Activated T-cell treated with anti-CD3 and anti-CD28 coated beads for 1 hour (primary cell): ENCODE measurements at places on chromosomes 1 and 21.

DNA sequence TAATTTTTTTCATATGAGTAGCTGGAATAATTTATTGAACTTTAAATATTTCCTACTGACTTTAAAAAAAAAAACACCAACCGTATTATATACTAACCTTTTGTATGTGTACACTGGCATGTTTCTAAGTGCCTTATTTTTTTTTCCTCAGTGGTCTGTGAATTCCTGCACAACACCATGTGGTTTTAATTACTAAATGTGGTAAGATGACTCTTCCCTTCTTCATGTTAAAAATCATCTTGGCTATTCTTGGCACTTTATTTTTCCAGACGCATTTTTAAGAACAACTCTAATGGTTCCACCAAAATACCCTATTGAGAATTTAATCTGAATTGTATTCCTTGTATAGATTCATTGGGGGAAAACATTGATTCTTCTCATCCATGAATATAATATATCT is 28.4 kb downstream of the PPP2R5A start:
- no peak for DNase-seq

DNA sequence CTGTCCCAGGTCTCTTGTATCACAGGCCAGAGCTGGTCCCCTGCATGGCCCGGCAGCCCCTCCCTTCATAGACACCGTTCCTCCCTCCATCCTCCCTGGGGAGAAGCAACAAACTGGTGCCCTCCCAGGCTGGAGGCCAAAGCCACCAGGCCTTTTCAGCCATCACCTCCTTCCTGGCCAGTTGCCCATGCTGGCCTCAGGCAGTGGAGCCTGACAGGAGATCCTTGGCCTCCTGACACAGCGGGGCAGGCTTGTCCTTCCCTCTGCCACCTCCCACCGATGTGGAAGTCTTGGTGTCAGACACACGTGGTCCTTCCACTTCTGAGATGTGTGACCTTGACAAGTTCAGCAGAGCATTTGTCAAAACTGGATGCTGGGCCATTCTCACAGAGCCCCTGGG is 206.0 kb downstream of the HIVEP3 start:
- no peak for DNase-seq

GRCh38 chr1:200530623-200531261 is 89.8 kb downstream of the KIF14 start:
- peak; percentile 35 for DNase-seq

GRCh38 chr1:107533436-107533835 is 392.6 kb downstream of the NTNG1 start:
- DNase-seq = no peak

DNA sequence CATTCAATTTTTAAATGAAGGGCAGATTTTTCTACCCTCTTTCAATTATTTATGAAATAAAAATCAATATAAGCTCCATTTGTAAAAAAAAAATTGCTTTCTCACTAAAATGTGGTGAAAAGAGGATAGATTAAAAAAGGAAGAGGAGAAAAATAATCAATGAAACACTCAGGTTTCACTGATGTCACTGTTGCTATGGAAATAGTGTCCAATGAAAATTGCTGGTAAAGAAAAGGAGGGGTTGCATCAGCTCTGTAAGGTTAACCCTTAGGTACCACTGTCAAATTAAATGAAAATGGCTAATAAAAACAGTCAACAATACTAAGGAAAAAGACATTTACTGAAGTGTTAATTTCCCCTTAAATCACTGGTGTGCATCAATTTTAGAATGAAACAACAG is 91.6 kb upstream of the TTC39A start:
- no peak for DNase-seq

DNA sequence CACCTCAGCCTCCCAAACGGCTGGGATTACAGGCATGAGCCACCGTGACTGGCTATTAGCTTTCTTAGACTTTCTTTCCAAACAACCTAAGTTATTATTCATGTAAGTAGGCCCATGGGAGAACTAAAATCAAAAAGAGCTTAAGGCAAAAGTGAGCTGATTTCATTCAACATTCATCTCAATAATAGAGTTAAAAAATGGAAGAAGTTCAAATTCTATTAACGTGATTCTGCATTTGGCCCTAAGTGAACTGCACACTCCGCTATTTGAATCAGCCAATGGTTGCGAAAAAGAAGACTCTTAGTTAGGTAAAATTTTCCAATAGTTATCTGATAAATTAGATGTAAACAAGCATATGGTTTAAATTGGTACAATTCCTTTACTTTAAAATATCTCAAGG is 68.6 kb upstream of the WARS2 start:
- DNase-seq = no peak

- DNase-seq = no peak
These were observed 35.6 kb downstream of the LRRIQ3 start for GRCh38 chr1:74162333-74162732.

GRCh38 chr21:25872271-25872670 is 137.5 kb downstream of the GABPA start:
- DNase-seq = no peak

DNA sequence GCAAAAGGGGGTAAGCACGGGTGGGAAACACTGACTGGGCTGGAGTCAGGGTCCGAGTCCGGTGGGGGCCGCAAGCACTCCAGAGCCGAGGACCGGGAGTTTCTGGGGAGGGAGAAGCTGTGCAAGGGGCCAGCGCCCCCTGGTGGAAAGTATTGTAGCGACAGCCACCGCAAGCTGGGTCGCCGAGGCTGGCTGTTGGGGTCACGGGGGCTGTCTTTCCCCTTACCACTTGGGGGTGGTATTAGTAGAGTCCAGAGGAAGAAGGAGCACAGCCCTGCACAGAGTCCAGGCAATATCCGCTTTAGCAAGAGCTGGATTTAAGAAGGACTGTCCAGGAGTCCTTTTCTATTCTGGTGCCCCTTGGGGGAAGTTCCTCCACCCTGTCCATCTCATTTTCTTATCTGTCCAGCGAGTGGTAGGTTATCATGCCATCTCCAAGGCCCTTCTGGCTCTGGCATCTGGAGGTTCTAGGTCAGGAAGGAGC is 17.9 kb upstream of the ETV3 start:
- DNase-seq = peak; percentile 72

GRCh38 chr1:2802421-2802961 is 998 bp upstream of the TTC34 start:
- DNase-seq = no peak

DNA sequence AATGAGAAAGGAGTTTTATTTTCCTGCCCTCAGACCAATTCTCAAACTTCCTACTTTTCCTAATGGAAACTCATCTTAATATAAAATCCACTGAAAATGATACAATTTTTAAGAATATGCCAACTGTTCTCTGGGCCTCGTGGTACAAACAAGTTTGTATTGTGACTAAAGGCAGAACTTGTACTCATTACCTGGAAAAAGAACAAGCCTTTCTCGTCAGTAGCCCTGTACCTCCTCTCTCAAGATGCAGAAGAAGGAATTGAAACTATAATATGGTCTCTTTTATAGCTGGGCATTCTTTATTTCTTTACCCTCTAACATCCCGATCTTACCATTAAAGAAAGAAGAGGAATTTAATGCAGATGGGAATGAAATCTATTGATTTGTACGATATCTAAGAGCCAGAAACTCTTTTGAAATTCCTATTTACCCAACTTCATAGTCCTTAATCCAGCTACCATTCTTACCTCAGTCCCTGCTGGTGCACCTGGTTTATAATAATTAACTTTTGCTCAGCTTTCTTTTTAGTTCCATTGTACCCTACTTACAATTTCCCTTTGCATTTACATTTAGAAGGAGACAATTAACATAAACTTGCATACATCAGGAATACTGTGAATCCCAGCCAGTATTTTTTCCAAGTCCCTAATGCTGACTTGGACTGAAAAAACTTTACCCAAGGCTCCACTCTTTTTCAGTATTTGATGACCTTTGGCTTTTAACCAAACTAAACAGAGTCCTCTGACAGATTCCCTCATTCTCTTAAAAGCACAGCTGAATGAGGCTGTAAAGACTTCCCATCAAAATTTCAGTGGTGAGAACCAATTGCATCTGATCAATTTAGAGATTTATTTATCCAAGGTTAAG is 1162.4 kb downstream of the BRINP3 start:
- no peak for DNase-seq

DNA sequence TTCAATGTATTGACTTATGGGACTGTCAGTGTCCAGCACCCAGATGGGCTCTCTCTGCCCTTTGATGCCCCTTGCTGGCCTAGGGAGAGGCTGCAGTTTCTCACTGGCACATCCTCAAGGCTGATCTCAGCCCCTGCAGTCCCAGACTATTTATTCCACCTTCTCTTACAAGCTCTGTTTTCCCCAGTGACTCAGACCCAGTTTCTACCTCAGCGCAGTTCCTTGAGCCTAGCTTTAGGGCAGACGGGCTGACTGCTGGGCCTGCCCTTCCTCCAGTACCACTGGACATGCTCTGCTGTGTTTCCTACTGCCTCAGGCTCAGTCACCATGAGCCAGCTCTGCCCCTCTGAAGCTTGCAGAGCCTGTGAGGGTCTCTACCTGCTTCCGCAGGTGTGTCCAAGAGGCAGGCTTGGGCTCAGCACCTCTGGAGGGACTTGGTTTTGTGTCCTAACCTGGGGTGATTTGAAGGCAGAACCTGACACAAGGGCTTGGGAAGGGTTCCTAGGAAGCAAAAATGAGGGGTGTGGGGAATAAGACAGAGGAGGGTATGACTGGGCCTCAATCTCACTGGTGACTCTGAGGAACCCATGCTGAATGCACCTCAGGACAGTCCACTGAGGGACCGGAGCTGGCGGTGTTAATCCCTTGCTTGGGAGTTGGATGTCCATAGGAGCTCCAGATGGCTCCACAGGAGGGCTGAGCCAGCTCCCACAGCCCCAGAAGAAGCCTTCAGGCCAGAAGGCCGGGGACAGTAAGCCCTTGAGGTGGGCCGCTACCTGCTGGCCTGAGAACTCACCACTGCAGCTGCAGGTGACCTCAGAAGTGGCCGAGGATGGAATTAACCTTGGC is 689.9 kb downstream of the MATN1 start:
- DNase-seq = no peak

GRCh38 chr1:70091811-70092210 is 113.6 kb downstream of the LRRC40 start:
- DNase-seq = no peak

DNA sequence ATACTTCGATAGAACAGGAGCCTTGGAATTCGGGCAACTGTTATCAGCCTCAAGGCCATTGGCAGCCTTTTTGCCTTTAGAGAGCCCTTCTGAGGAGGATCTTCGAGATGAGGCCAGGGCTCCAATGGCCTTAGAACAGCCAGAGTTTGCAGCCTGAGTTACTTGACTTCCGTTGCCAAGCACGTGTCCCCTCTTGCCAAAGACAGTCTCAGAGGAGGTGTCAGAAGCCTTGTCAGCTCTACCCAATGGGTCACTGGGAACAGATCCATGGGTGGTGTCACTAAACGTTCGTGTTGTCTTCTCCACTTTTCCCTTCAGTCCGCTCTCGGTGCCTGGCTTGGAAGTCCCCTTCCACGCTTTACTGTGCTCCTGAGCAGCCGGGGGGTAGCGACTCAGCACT is 73.2 kb downstream of the KDM1A start:
- DNase-seq = no peak

DNA sequence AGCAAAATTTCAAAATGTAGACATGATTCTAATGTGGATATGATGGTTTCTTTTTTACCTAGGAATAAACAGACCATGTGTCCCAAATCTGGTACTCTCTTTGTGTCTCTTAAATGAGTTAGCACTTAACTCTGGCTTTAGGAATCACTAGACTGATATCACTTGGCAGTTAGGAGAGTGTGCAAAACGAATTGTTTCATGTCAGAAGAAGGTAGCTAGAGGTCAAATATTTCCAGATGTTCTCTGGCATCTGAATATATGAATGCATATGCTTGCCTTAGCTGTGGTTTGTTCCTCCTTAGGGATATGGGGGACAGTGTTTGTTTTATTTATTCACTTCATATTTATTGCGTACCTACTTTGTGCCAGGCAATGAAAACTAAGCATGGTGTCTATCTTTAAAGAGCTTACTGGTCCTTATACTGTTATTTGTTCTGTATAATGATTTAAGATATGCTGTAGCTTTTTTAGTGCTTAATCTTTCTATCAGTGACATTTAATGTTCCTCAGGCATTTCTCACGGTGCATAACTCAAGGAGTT is 65.2 kb downstream of the LRRC8C start:
- no peak for DNase-seq

- DNase-seq = no peak
These were observed 41.3 kb downstream of the TBX19 start for GRCh38 chr1:168321945-168322344.

GRCh38 chr1:11207898-11208611 is 18.9 kb downstream of the ANGPTL7 start:
- no peak for DNase-seq

DNA sequence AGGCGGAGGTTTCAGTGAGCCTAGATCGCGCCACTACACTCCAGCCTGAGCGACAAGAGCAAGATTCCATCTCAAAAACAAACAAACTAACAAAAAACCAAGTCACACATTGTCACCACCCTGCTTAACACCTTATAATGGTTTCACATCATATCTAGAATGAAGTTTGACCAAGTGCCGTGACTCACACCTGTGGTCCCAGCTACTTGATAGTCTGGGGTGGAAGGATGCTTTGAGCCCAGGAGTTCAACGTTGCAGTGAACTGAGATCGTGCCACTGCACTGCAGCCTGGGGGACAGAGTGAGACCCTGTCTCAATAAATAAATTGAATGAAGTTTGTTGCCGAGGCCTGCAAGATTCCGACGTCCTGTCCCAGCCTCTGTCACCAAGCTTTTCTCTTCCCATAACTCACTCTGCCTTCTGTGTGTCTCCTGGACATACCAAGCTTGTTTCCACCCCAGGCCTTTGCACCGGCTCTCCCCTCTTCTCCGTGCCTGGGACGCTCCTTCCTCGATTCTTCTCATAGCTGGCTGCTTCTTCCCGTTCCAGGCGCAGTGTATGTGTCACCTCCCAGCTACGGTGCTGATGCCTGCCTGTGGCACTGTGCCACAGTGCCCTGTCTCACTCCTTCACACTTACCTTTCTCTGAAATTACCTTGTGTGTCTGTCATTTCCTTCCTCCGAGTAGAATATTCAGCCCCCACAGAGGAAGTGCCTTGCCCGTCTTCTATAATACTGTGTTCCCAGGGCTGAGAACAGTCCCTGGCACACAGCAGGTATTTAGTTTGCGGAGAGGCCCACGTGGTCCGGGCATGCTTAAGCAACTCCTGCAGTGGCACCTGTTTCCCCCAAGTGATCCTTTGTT is 3.8 kb upstream of the SELENON start:
- no peak for DNase-seq

DNA sequence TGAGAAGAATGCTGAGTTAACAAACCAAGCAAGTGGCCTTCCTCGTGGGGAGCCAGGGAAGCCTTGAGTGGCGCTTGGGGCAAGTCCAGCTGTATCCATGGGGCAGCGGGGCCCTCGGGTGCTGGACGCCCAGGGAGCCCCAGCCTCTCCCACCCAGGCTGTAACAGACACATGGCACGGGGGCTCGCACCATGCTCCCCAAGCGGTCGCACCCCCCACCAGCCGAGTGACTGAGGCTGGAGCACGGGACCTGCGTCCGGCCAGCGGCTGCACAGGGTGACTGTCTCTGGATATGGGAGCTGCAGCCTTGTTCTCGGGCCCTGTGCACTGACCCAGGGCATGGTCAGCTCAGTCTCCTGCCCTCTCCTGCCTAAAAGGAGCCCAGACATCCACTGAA is 53.9 kb upstream of the ACTRT2 start:
- DNase-seq = no peak

- no peak for DNase-seq
These were observed 7.4 kb downstream of the SLC16A4 start for GRCh38 chr1:110383251-110383990.

- DNase-seq = no peak
These were observed 38.9 kb downstream of the DR1 start for GRCh38 chr1:93384656-93385055.
